ENCODE measurements at places on chromosomes 2 and 18.

GRCh38 chr2:12579018-12579417, 137.7 kb upstream of the TRIB2 start:
- DNase-seq = no peak

DNA sequence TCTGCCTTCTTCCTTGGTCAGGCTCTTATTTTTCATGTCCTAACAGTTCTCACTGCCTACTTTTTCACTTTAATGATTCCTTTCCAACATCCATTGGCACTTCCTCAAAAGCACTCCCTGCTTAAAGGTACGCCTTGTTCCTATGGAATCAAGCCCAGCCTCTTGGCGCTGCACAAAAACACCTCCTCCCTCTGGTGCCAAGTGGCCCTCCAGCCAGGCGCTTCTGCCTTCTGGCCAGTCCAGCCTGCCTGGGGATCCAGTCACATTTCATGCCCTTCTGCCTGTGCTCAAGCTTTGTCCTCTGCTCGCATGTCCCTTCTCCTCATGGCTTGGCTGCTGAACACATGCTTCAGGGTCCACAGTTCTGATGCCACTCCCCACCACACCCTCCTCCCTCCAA, 6.3 kb downstream of the TPRKB start:
- no peak for DNase-seq

- no peak for DNase-seq
Measured at GRCh38 chr18:61239051-61239450, 94.2 kb upstream of the CDH20 start.

- no peak for DNase-seq
Measured at GRCh38 chr2:222315443-222316121, 16.8 kb upstream of the PAX3 start.

DNA sequence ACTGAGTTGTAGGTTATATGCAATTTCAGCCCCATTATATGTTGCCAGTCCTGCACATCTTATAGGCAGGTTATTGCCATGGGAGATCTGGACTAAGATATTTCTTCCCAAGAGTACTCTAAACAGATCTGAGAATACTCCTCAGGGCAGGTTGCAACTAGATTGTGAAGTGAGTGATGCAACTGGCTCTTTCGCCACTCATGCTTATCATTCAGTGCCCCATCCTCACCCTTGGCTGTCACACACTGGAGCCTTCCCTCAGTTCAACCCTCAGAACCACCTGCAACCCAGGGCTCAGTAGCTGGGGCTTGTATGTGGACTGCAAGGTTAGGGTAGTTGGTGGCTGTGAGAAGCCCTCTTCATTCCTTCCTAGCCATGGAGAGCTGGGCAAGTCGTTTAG, 14.1 kb downstream of the MERTK start:
- DNase-seq = no peak

DNA sequence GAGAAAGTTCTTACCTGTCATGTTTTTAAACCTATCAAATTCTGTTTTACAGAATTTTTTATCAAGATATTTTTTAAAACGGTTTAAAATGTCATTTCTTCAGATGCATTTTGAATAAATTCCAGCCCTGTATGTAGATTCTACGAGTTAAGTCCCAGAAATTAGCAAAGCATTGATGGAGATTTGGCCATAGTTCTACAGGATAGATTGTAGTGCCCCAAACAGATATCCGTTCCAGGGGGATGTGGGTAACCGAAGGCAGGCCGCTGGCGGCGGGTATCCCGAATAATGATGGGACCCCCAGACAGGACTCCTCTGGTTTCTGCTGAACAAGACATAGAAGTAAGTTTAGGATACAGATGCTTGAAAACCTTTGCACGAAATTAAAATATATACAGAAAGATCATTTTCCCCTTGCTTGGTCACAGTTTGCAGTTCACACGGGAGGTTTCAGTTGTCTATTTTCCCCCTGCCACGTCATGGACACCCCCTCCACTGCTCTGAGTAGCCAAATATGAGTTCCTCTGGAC, 755 bp downstream of the NOL4 start:
- DNase-seq = no peak

DNA sequence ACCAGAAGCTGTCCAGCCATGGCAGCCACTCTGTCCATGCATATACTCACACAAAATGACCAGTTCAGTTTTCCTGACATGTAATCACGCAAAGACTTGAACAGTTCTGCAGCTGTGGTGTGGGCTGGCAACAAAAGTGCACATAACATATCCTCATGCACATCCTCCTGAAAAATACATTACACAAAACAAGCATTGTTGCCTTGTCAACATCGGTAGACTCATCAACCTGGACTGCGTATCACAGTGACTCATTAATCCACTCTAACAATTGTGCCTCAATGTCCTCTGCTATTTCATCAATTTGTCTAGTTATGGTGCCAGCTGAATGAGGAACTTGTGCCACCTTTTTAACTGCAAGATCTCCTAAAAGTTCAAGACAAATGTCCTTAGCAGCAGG, 19.5 kb downstream of the RBKS start:
- DNase-seq = no peak

DNA sequence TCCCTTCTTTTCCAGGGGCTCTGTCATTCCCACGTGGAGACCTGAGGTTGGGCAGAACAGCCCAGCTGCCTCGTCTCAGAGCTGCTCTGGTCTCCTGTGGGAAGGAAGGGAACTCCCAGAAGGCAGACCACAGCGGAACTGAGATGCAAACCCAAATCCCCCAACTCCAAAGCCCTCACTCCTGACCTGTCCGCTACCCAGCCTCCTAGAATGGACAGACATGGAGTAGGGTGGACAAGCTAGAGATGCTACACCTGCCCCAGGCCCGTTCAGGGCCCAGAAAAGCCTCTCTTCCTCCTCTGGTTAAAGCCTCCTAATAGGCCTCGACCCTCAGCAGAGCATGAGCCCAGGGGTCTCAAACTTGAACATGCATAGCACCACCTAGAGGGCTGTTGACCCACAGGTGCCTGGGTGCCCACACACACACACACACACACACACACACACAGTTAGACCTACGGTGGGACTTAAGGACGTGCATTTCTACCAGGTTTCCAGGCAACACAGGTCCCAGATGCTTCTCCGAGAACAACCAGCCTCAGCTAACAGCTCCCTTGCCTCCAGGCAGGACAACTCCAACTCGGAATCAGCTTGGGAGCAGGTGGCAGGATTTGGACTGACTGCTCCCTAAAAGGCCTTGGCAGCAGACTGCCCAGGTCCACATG, 93.5 kb downstream of the TNS1 start:
- DNase-seq = no peak

DNA sequence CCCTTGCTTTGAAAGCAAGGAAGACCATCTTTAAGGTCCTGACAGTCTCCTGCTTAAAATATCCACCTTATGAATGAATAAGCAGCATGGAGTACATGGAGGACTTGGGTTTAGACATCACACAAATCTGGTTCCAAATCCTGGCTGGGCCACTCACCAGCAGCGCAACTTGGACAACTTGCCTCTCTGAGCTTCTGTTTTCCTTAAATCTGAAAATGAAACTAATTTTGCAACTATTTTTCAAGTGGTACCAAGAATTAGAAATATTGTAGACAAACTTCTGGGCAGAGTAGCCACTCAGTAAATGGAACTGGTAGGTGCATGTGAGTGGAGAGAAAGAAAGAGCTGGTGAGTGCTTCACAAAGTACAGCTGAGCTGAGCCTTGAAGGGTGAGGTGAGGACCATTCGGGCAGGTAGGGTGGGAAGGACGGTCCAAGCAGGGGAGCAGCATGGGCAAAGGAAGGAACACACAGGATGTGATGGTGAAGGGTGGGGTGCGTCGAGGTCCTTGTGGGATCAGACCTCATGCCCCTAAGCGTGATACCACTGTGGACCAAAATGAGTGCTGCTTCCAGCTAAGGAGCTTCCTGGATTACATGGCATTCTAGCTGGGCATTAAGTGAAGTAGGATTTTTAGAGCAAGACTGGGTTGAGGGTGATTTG, 14.4 kb upstream of the TET3 start:
- no peak for DNase-seq

GRCh38 chr2:147644491-147644890, 200.3 kb upstream of the ACVR2A start:
- DNase-seq = no peak

DNA sequence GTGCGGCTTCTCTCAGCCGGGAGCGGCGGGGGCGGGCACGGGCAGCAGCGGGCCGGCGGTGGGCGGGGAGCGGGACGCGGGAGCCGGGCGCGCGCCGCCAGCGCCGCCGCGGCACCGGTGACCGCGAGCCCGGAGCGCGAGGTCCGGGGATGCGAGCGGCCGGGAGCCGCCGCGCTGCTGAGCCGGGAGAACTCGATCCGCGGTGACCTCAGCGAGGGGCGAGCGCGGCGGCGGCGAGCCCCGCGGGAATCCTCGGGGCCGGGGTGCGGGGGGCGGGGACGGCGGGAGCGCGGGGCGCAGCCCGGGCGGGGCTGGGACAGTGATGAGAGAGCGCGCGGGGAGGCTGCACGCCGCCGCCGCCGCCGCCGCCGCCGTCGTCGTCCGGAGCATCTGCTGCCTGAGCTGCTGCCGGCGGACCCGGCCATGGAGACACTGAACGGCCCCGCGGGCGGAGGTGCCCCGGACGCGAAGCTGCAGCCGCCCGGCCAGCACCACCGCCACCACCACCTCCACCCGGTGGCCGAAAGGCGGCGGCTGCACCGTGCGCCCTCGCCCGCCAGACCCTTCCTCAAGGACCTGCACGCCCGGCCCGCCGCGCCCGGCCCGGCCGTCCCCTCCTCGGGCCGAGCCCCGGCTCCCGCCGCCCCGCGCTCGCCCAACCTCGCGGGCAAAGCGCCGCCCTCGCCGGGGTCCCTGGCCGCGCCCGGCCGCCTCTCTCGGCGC, at the start of gene MTCL1:
Gene MTCL1, plus strand, starts transcription at position 319 of the 723 bp plus-strand sequence. Its CDS starts 105 bp downstream, at position 424.
- DNase-seq = no peak

- DNase-seq = no peak
Measured at GRCh38 chr2:28869494-28870145, 489 bp downstream of the TRMT61B start.

- no peak for DNase-seq
Measured at GRCh38 chr2:152861349-152861942, 143.0 kb downstream of the ARL6IP6 start.

Measured in stimulated activated CD4-positive, alpha-beta T cell treated with anti-CD3 and anti-CD28 coated beads, Interleukin-1b, Interleukin-23, amount 100 ng/mL, for 1 hour (primary cell).